ENCODE measurements at places on chromosomes 3 and 15.

DNA sequence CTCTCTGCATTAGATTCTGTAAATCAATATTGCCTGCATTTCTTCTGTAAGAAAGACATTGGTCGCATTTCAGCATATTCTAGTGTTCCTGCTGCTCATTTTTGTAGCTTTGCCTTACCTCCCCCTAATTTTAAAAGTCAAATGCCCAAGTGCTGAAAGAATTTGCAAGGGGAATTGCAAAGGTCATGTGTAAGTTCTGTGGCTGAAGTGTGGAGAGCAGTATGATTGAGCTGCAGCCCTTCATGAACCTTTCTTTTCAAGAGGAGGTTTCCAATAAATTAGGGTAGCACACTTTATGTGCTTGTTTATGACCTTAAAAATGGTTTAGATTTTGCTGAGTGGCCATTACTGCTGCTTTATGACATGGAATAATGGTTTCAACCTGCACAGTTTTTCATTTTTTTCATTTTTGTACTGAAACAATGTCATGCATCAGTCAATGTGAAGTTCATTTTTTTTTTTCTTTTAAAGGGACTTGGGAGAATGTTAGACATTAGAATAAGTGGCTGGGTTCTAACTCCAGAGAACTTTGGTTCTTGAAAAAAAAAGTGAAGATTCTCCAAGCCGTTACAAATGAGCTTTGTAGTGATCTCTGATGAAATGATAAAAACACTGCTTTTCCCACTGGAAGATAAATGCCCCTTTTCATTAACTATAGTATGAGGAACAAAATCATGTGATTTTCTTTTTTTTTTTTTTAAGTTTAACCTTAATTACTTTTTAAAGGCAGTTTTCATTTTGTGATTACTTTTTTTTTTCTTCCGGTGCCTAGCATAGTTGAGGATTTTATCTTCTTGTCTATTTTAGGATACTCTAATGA is 99.6 kb downstream of the MITF start:
- no peak for DNase-seq

DNA sequence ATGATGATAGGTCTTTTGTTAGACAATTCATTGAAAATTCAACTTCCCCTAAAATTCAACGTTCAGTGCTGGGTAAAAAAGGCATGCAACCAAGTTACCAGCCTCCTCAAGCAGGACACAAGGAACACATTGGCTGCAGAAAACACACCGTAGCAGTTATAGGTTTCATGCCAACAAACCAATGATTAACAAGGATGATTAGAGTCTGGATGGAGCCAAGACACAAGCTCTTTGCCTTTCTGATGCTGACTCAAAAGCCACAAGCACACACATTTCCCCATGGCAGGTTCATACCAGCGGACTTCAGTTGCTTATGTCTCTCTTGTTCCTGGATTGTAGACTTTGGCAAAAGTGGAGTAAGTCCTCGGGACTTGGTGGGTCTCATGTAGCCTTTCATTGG is 105.8 kb downstream of the DHX30 start:
- no peak for DNase-seq

DNA sequence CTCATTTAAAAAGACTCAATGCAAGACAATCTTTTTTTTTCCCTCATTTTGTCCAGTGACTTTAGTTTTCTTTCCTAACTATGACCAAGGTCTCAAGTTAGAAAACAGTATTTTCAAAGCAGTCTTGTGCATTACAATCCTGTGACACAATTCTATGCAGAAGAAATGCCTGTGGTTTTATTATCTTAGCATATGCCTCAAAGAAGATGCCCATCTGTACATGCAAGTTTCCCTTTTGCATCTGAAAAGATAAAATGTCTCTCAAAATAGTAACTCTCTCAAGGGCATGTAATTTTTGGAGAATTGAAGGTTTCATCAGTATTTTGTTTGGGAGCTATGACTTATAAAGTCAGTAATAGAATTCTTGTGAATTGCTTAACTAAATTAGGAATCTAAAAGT is 292.0 kb upstream of the SUCLG2 start:
- no peak for DNase-seq

DNA sequence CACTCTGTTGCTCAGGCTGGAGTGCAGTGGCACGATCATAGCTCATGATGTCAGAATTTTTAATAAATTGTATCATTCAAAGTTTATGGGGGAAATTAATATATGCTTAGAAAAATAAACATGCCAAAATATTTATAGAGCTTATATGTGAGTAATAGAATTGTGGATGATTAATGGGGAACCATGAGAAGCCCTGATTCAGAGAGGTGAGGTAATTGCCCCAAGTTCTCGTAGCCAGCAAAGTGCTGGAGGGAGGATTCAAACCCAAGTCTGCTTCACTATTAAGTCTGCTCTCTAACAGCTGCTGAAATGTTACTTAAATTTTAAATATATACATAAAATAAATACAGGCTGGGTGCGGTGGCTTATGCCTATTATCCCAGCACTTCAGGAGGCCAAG is 26.2 kb upstream of the IGF2BP2 start:
- no peak for DNase-seq

DNA sequence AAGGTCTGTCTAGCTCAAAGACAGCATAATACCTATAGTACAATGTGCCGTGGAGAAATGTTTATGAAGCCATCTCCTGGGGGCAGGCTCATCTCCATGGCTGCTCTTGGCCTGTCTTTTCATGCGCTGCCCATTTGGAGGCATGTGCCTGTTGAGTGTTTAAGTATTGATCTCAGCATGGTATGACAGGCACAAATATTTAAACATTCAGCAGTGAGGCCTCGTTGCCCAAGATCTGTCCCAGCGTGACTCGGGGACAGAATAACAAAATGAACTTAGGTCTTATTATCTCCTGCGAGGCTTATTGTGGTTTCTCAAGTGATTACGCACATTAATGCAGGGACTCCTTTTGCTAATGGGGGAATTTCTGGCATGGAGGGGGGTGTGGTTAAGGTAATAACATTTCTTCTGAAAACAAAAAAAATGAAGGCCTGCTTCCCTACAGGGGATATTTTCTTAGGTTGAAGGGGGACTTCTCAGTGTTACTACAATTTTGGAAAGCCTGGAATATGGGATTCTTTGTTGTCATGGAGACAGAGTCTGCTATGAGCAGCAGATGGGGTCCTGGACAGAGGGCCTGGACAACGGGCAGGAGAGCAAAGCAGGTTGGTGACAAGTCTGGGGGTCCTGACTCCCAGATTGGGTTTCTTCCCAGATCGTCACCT is 4.4 kb upstream of the SLC6A1 start:
- no peak for DNase-seq

All from dorsolateral prefrontal cortex (tissue), 122 donors.